ENCODE measurements at places on chromosomes 5 and 9. TPM values are rescaled to one million over a fixed set of nuclear protein-coding genes. Genes with fewer than 3 reads are reported as not detected.

The SH3GL2 gene
- total RNA-seq = 0.33 TPM

The SUSD1 gene
- 26.1 TPM for total RNA-seq

The TMEM252 gene
- total RNA-seq = not detected

The PRRX2 gene
- total RNA-seq = 2.7 TPM

The ISCA1 gene
- 20.3 TPM for total RNA-seq

The LHX3 gene
- not detected for total RNA-seq

The PCDHGA1 gene
- total RNA-seq = 0.51 TPM

The SPATA31A3 gene
- total RNA-seq = not detected

The FLT4 gene
- 0.38 TPM for total RNA-seq

The RANBP17 gene
- 8.0 TPM for total RNA-seq

The IL5 gene
- total RNA-seq = not detected

The GDNF gene
- not detected for total RNA-seq

The PWWP2A gene
- 23.1 TPM for total RNA-seq

The MARCHF11 gene
- total RNA-seq = not detected

The IGFBPL1 gene
- 1.8 TPM for total RNA-seq

The FIBCD1 gene
- 5.3 TPM for total RNA-seq

The ELAVL2 gene
- not detected for total RNA-seq

The CSF2 gene
- total RNA-seq = 0.25 TPM

The ANKRD18B gene
- total RNA-seq = 4.8 TPM

The PRSS3 gene
- total RNA-seq = 0.89 TPM

The SPINK5 gene
- total RNA-seq = not detected

The SLC31A2 gene
- total RNA-seq = 8.9 TPM

The EXOSC2 gene
- total RNA-seq = 12.5 TPM

The NKD2 gene
- 0.13 TPM for total RNA-seq

The TSLP gene
- total RNA-seq = 0.13 TPM

The ASS1 gene
- 47.5 TPM for total RNA-seq

The ORM2 gene
- not detected for total RNA-seq

The SIGMAR1 gene
- 253 TPM for total RNA-seq

The TRIM7 gene
- total RNA-seq = 4.1 TPM

The S1PR3 gene
- total RNA-seq = 7.2 TPM

The CLTA gene
- total RNA-seq = 341 TPM

The DEPDC1B gene
- 35.4 TPM for total RNA-seq

The TNPO1 gene
- 73.9 TPM for total RNA-seq

The CDX1 gene
- 0.33 TPM for total RNA-seq

The CATSPER3 gene
- total RNA-seq = 0.13 TPM

The POLR3G gene
- total RNA-seq = 5.6 TPM

All from mesangial cell (primary cell).